ENCODE measurements at places on chromosomes 6 and 20.

DNA sequence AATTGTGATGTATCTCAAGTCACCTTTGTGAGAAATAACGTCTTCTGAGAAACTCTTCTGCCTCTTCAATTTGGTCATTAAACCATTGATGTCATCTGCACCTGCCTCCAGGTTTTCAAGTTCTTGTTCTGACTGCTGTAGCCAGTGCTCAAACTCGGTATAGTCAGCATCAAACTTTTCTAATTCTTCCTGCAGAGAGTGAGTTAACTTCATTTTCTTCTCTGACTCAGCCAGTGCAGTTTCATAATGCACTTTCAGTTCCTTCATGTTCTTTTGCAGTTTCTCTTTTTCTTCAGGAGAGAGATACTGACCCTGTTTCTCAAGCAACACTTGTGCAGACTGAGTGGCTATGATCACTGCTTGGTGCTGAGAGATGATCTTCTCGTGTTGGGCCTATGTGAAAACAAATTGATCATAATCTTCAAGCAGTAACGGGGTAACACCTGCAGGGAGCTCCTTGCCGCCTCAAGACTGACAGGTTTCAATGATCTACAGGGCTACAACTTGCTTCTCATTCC is 48.8 kb downstream of the DST start:
- no peak for DNase-seq

DNA sequence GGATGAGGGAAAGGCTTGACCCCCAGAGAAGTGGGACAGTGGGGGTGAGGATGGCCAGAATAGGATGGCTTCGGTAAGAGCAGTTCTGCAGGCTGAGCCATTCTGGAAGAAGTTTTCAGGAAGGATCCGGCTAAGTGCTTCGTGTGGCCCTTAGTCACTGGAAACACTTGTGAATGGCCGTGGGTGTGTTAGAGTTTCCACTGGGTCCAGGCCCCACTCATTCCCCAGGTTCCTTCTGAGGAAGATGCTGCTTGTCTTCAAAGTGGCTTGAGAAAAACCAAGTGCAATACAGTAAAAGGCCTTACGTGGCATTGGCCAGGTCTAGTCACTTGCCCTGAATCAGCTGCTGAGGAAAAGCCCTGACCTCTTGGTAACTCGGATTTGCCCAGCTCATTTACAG is 27.9 kb downstream of the MANBAL start:
- DNase-seq: no peak

- DNase-seq: no peak
Observed at GRCh38 chr6:83192456-83192855, 609 bp downstream of the PGM3 start.

DNA sequence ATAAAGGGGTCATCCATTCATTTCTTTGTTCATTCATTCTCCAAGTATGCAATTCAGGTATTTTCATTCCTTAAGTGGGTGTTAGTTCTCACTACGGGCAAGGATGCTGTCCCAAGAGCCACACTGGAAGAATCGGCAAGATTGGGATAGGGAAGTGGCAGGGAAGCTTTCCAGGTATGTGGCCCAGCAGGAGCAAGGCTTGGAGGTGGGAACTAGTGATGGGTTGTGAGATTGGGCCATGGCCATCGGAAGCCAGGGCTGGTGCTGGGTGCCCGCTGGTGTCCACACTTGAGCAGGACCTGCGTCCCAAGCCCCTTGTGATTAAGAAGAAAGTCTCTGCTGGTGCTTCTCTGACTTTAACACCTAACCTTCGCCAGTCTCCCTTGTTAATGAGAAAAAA is 15.1 kb downstream of the VSTM2L start:
- DNase-seq: no peak

- DNase-seq: no peak
Observed at GRCh38 chr20:50686821-50687220, 4.5 kb downstream of the RIPOR3 start.

GRCh38 chr20:3452690-3453089 is 18.1 kb upstream of the ATRN start:
- no peak for DNase-seq

- no peak for DNase-seq
Observed at GRCh38 chr6:167762259-167762962, 64.3 kb upstream of the AFDN start.

GRCh38 chr20:63748070-63748933 is 8.7 kb downstream of the SLC2A4RG start:
- no peak for DNase-seq

Data from coronary artery (tissue), 2 donors.